ENCODE measurements at places on chromosomes 11 and 22.

DNA sequence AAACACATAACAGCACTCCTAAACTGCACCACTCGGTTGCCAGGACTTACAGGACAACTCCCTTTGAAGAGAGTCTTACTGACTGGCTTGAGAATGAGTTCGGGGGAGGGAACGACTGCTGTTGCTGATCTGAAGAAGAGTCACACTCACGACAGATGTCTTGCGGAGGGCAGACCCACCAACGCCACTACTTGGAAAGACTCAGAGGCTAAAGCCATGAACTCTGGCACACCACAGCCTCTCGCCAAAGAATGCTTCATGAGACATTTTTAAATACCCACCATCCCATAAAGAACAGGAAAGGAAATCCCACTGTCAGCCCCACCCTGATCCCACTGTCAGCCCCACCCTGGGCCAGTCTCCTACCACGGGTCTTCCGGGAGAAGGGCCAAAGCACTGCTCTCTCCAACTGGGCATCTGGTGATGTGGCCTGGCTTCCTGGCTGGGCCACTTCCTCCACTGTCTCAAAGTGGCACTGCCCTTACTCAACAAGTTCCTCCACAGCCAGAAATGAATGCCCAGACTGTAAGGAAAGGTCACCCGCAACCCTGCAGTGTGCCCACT, 73.6 kb downstream of the MICAL3 start:
- DNase-seq: no peak

DNA sequence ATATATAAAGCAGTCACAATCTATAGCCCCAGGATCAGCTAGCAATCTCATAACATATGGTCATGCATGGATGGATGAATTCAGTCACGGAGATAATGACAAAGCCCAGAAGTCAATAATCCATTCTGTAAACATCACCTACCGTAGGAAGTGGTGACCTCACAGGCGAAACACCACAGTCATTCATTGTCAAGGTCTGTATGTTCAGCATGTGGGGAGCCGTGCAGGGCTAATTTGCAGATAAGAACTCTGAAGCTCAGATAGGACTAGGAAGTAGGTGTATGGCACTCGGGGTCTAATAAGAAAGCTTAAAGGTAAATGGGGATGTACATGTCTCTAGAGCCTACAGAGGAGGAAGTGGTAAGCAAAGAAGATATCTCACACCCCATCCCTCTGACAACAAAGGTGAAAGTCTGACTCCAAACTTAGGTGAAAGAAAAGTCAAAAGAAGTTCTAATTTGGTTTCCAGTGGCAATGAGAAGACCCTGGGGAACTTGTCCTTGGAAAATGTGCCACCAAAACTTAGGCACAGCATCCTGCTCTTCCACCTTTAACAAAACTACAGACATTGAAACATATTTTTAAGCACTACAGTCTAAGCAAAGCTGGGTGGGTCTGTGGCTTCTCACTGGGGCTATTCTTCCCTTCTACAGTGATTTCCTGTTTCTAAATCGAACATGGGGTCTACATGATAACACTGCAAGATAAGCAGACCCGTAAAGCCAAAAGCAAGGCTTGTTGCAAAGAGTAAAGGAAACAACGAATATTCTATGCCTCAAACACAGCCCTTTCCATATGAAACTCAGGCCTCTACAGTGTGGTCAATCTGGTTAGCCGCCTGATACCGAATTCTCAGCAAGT, 5.2 kb downstream of the CRTAM start:
- no peak for DNase-seq

DNA sequence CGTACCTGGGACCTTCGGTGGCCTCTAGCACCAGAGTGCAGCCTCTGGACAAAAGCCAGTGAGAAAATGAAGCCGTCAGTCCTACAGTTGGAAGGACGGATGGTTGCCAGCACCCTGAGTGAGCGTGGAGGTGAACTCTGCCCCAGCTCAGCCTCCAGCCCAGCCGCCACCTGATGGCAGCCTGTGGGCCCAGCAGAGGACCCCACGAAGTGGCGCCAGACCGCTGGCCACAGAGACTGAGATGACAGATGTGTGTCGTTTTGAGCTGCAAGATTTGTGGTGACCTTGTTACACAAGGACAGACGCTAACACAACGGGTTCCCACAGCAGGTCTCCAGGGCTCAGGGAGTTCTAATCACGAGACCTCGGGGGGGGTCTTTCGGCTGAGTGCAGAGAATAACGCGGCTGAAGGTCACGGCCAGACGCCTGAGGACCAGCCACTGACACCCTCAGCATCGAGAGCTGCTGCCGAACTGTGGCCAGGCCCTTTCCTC, 75.0 kb downstream of the BRD1 start:
- DNase-seq: no peak

- DNase-seq: peak; percentile 29
Measured at GRCh38 chr11:95092549-95093324, 3.1 kb downstream of the ENDOD1 start.

GRCh38 chr11:113247966-113248365, 66.4 kb upstream of the TTC12 start:
- no peak for DNase-seq

- DNase-seq: no peak
Measured at GRCh38 chr11:65774525-65775306, 6.1 kb downstream of the AP5B1 start.

- DNase-seq: no peak
Measured at GRCh38 chr11:210122-210802, 2.8 kb downstream of the RIC8A start.

- no peak for DNase-seq
Measured at GRCh38 chr11:96189351-96189750, 153.6 kb downstream of the MAML2 start.

GRCh38 chr11:67382276-67383136, 9.1 kb upstream of the CLCF1 start:
- DNase-seq: peak; percentile 82

DNA sequence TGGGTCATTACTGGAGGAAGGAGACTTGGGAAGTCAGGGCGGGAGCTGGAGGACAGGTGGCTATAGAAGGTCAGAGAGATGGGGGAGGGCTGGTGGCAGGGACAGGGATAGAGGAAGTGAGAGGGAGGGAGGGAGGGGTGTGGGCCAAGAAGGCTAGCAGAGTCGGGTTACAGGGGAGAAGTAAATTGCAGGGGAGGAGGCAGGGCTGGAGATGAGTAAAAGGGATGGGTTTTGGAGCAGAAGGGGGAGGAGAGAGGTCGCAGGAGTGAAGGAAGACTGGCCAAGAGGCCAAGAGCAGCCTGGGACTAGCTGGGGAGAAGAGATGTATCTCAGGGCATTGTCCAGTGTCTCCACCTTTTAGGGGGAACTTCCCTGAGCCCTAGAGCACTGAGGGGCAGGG, 33.0 kb downstream of the LRRC10B start:
- DNase-seq: no peak
